T-helper 17 cell (primary cell): ENCODE measurements at places on chromosomes 16 and 17. TPM values are rescaled to one million over a fixed set of nuclear protein-coding genes. Genes with fewer than 3 reads are reported as not detected.

CCL22 gene
- not detected for total RNA-seq

PLEKHG4 gene
- total RNA-seq: 18.4 TPM

DNASE1L2 gene
- total RNA-seq: 0.42 TPM

CCDC144A gene
- total RNA-seq: 11.8 TPM

KRTAP16-1 gene
- 0.34 TPM for total RNA-seq

TEKT1 gene
- not detected for total RNA-seq

ALDH3A1 gene
- total RNA-seq: not detected

CDH1 gene
- total RNA-seq: 0.47 TPM

GRCh38 chr17:15946611-15947120, 1.7 kb downstream of the ADORA2B start:
- H3K27me3 ChIP-seq: peaks cover 35% of the 10 kb centered on the region
- H3K36me3 ChIP-seq: peaks cover 11% of the 10 kb centered on the region
- H3K27ac ChIP-seq: no peak overlapping the region

GRCh38 chr17:73983621-73984400, 219.7 kb upstream of the RPL38 start:
- H3K4me3 ChIP-seq: no peak overlapping the region
- H3K27me3 ChIP-seq: peaks cover 26% of the 10 kb centered on the region
- H3K4me1 ChIP-seq: peaks cover 18% of the 10 kb centered on the region

DNA sequence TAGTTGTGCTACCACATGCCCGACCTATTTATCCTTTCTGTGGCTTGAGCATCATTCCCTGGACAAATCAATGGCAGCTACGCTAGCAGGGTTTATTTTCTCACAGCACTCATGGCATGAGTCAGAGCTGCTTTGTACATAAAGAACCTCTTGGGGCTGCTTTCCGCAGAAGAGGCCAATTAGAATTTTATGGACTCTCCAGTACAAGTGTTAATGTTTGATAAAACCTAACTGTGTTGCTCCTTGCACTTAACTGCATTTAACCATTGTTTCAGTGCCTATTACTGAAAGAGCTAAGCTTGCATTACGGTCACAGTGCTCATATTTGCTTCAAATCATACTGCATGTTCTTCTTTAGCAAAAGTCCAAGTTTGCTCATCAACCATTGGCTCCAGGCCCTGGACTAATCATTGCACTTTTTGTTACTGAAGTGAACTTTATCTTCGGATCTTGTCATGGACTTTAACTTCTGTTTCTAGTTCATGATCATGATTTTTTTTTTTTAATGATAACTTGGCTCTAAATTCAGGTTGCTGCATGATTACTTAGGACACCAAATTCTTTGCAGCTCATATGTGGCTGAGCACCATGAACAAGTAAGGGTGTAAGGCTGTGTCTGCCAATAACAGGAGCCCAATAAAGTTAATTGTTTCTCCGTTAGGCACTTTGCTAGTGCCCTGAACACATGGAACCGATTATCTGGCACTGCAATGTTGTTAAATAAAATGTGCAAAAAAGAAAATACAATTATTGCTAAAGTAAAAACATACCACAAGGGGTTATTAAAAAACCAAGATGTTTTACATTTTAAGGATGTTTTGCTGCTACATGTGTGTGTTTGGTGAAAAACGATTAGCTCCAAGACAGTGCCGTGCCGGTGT, 492.2 kb downstream of the KCNJ2 start:
- no peaks in the 10 kb centered on the region for H3K4me1 ChIP-seq
- H3K4me3 ChIP-seq: no peak overlapping the region
- H3K27me3 ChIP-seq: peaks cover 6% of the 10 kb centered on the region
- no peak for DNase-seq
- H3K27ac ChIP-seq: no peak overlapping the region

DNA sequence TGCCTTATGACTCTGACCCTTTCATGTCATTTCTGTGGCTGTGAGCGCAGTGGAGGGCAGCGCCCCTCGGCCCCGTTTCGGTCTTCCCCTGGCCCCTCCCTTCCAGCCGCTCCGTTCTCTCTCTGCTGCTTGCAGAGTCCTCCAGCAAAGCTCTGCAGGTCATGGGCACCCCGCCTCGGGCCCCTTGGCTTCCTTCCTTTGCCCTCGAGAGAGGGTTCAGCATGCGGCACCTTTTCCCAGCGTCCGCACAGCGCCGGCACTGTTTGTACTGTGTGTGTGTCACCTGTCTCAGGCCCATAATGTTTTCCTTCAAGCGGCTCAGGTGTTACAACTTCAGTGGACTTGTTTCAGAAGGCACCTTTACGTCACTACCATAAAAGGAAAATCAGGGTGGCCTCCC, 98.5 kb downstream of the RAP1GAP2 start:
- no peak for DNase-seq
- H3K27ac ChIP-seq: no peak overlapping the region
- peaks cover 5% of the 10 kb centered on the region for H3K36me3 ChIP-seq
- no peak overlapping the region for H3K4me3 ChIP-seq

DNA sequence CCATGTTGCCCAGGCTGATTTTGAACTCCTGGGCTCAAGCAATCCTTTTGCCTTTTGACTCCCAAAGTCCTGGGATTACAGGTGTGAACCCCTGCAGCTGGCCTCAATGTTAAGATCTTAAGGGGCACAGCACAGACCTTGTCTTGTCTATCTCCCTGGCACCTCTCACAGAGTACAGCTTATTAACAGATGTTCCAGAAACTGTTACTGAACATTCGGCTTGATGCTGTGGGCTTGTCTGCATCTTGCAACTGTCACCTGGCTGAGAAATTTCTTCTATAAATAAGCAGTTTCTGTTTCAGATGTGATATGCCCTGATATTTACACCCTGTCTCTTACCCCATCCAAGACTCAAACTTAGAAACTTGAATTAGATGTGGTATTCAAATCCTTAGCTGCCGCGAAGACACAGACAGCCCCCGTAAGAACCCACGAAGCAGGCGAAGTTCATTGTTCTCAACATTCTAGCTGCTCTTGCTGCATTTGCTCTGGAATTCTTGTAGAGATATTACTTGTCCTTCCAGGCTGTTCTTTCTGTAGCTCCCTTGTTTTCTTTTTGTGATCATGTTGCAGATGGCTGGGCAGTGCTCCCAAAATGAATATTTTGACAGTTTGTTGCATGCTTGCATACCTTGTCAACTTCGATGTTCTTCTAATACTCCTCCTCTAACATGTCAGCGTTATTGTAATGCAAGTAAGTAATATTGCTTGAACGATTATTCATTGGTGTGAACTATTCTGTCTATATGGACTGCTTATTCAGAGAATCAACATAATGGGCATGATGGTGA, at the start of gene TNFRSF17:
Gene TNFRSF17, plus strand, starts transcription at position 450 of the 791 bp plus-strand sequence. Its CDS starts 115 bp downstream, at position 565.
- H3K27ac ChIP-seq: no peak within 1 kb of the TSS
- no peaks in the 10 kb centered on the region for H3K36me3 ChIP-seq
- DNase-seq: no peak

- peak overlapping the region; percentile 71 for H3K4me3 ChIP-seq
- H3K27ac ChIP-seq: peak overlapping the region; percentile 98
- DNase-seq: no peak
- no peaks in the 10 kb centered on the region for H3K27me3 ChIP-seq
These were observed 41.7 kb downstream of the ZZEF1 start for GRCh38 chr17:4100883-4101756.

DNA sequence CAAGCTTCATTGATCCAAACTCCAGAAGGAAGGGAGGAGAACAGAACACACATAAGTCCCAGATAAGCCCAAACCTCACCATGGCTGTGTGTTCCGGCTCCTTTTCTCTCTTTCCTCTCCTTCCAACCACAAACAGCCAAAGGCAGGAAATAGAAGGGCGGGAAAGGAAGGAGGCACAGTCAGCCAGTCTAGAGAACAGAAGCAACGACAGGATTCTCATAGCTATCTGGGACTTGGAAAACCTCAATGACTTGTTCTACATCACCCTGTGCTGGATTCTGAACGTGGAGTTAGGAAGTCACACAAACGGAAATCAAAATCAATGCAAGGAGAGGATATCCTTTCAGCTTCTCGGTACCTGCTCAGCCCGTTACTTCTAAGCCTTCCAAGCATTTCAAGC, 9.0 kb downstream of the CRK start:
- H3K4me3 ChIP-seq: peak overlapping the region; percentile 52
- H3K36me3 ChIP-seq: no peaks in the 10 kb centered on the region
- no peaks in the 10 kb centered on the region for H3K27me3 ChIP-seq
- peaks cover 24% of the 10 kb centered on the region for H3K4me1 ChIP-seq
- H3K27ac ChIP-seq: peak overlapping the region; percentile 63
